ENCODE measurements at places on chromosomes 3 and 15.

DNA sequence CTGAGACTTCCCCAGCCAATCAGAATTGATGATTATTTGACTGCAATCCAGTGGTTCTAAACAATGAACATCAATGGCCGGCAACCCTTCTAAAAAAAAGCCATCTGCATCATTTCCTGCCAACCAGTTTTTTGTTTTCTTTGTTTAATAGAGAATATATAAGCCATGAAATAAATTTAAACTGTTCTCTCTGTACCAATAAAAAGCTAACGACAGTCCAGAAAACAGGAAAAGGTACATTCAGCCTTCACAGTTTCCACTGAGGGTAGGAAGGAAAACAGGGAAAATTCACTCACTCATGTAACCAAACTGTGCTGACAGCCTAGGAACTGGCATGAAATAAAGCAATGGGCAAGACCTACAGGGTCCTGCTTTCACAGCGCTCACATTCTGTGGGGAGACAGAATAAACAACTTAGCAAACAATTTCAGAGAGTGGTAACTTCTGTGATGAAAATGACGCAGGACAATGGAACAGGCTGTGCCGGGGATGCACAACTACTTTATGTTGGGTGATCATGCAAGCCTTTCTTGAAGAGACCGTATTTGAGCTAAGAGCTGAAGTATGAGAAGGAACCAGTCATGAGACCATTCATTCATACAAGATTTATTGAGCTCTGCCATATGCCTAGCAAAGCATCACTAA lies 630.1 kb downstream of the MAGI1 start:
- DNase-seq, result no peak

DNA sequence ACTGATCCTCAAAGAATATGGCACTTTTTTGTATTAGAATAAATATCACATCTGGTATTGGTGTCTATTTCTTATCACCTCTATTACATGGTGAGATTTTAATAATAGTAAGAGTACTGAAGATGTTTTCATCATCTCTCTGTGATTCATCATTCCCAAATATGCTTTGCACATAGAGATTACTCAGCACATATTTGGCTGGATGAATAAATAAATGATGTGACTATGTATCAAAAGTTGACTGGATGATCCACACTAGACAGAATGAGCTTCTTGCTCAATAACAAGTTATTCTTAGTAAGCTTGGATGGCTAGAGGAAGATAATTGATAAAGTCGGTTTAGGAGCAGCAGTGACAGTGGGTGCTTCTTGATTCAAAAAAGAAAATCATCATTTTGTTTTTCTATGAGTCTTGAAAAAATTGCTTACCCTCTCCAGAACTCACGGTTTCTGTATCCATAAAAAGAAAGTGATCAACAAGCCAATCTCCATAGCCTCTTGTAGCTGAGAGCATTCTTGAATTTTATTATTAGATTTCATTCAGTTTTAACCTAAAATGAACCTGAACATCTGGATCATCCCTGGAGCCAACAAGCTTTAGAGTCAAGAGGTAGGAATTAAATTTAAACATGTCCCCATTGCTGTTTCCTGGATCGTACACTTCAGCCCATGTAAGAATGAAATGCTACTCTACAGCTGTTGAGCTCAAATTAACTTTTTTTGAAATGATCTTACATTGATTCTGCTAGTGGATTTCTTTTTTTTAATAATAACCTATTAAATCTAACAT lies 104.8 kb upstream of the OSTN start:
- no peak for DNase-seq

GRCh38 chr3:19485267-19485666 lies 337.0 kb downstream of the KCNH8 start:
- no peak for DNase-seq

DNA sequence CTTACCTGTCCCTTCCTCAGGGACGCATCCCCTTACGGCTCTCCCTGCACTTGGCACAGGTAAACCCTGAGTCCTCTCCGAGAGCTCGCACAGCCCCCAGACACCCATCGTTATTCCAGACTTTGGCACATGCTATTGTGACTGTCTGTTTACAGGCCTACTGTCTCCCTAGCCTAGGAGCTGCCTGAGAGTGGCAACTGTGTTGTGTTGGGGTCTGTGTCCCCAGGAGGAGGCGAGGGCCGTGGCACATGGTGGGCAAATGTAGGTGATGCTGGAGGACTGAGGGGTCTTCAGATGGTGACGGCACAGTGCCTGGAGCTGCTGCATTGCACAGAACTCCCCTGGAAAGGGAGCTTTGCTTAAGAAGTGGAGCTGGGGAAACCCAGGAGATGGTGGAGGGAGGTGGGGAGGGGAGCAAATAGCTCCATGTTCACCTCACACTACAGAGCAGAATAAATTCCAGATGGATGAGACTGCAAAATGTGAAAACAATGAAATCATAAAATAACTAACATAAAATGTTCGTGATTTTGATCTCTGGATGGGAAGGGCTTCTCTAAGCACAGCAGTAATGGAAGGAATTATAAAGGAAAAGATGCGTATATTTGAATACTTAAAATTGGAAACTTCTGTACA lies 96.5 kb downstream of the SMAD6 start:
- no peak for DNase-seq

GRCh38 chr3:58973796-58974195 lies 76.0 kb downstream of the CFAP20DC start:
- DNase-seq, result no peak

DNA sequence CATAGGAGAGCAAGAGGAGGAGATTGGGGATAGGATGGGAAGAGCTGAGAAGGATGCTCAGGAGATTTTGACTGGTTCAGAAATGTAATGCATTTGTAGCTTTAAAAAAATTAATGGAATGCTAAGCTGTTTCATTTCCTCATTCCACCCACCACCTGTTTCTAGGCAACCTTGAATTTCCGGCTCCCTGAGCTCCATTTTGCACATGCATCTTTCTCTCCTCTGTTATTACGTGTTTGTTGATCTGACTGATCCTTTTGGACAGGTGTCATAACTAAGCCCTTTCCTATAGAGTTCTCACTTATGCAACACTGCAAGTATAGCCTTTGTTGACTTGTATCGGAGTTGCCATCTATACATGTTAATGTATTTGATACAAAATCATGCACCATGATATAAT lies 4.3 kb downstream of the TMPRSS7 start:
- no peak for DNase-seq

DNA sequence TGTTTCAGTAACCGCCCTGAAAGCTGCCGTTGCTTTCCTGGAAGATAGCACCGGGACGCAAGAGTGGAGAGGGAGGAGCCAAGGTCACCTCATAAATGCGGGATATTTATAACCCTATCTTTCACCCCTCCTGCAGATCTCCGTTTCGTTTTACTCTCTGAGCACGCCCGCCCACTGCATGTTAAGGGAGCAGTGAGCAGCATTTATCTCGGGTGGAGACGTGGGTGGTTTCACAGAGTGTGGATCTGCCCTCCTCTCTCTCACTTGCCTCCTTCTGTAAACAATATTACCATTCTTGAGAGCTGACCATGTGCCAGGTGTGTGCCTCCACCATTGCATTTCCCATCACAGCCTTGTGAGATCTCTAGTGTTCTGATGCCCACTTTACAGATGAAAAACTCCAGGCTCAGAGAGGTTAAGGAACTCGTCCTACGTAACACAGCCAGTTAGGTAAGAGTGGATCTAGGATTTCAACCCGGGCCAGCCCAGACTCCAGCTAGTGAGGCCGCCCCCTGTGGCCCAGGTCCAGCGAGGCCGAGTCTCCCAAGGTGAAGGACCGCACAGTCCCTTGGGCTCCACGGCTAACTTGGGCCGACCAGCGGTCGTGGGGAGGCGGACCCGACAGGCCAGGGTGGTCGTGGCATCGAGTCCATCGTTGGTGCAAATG lies 16.9 kb upstream of the SEMA4B start:
- DNase-seq, result peak; percentile 54

DNA sequence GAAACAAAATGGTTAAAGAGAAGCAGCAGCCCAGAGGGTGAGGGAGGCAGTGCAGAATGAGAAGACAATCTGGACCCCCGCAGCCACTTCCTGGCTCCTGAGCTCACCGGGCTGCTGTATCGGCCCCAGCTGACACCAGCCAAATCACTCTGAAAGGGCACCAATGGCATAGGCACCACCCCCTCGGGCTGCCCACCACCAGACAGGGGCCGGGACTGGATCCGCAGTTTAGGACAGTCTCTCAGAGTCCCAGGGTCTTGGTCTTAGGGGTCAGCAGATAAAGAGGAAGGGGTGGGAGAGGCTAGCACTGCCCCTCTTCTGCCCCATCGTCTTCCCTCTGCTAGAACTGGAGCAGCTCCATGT lies 17.9 kb upstream of the EHD4 start:
- peak; percentile 8 for DNase-seq

GRCh38 chr3:129184396-129184657 lies 631 bp upstream of the CNBP start:
- DNase-seq, result no peak

GRCh38 chr15:25886498-25887140 lies 23.5 kb upstream of the ATP10A start:
- DNase-seq, result no peak

DNA sequence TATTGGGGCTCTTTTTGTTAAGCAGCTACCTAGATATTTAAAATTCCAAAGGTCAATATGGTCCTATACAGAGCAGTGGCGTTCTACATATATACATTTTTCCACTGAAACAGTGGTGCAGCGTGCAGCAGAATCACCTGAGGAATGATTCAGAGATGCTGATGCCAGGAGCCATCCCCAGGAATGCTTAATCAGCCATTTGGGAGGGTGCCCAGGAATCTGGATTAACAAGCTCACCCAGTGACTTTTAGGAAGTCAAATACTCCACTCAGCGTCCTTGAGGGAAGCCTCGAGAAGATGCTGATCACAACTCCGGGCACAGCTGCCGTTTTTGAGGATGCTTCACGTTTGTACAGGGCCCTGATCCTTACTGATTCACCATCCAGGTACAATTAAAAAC lies 82.6 kb upstream of the ARHGEF3 start:
- DNase-seq, result no peak

DNA sequence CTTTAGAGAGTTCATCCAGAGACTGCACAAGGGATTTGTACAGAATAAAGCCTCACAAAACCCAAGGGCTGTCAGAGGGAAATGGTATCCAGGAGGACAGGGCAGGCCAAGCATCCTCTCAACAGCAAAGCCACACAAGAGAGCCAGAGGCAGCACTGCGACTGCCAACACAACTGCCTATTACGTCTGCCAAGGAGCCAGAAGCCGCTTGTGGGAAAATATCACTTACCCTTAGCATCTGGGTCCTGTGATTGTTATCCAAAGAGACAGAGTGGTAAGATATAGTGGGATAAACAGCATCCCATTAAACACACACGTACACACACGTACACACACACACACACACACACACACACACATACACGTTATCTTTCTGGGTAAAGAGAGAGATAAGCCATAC lies 618.3 kb upstream of the AGTR1 start:
- no peak for DNase-seq

All from omental fat pad (tissue), 4 donors.